ENCODE measurements at places on chromosomes 6 and 20. TPM values are rescaled to one million over a fixed set of nuclear protein-coding genes. Genes with fewer than 3 reads are reported as not detected.

Gene PI16
- not detected for total RNA-seq

Gene CASS4
- 0.21 TPM for total RNA-seq

Gene ITPR3
- total RNA-seq = 67.6 TPM

Gene CNKSR3
- 3.2 TPM for total RNA-seq

Gene GNMT
- total RNA-seq = not detected

Gene TSBP1
- total RNA-seq = not detected

Gene PIGT
- total RNA-seq = 68.6 TPM

Gene C6orf52
- total RNA-seq = 4.6 TPM

Gene BCAS1
- total RNA-seq = 0.46 TPM

Gene DEFB127
- not detected for total RNA-seq

Gene SLC22A3
- 2.2 TPM for total RNA-seq

Gene RHAG
- not detected for total RNA-seq

Gene EEF1A2
- total RNA-seq = 3.2 TPM

Gene SLC35D3
- not detected for total RNA-seq

Gene MCHR2
- not detected for total RNA-seq

Gene ZNF318
- total RNA-seq = 4.4 TPM

Gene C20orf202
- total RNA-seq = 0.05 TPM

Gene CLPSL1
- total RNA-seq = not detected

Gene C6orf58
- total RNA-seq = not detected

Gene LY6G6C
- total RNA-seq = 1.5 TPM

Gene HTR1B
- total RNA-seq = 0.70 TPM

Gene TULP1
- total RNA-seq = not detected

Gene IMPG1
- total RNA-seq = not detected

Gene PLEKHG1
- total RNA-seq = 16.2 TPM

Gene FAM217B
- 6.9 TPM for total RNA-seq

Gene CFAP61
- not detected for total RNA-seq

Gene LTB
- total RNA-seq = 1.5 TPM

Gene IL17F
- not detected for total RNA-seq

Gene CST2
- total RNA-seq = not detected

Gene DIDO1
- total RNA-seq = 29.6 TPM

Gene SNAI1
- not detected for total RNA-seq

Gene SLC52A3
- total RNA-seq = 0.42 TPM

Gene SYTL3
- total RNA-seq = 1.5 TPM

Gene SEL1L2
- not detected for total RNA-seq

Gene LINC00237
- total RNA-seq = not detected

Gene SLC22A16
- not detected for total RNA-seq

Gene ADGRG6
- total RNA-seq = 20.6 TPM

Gene KCNB1
- total RNA-seq = not detected

Gene EEF1E1
- total RNA-seq = 59.9 TPM

Gene PLA2G7
- 0.51 TPM for total RNA-seq

Gene NHSL1
- total RNA-seq = 21.5 TPM

Gene ZBTB12
- 0.46 TPM for total RNA-seq

Gene OARD1
- 14.5 TPM for total RNA-seq

Gene GINS1
- 15.2 TPM for total RNA-seq

Gene DEF6
- 40.5 TPM for total RNA-seq

Gene ZSCAN31
- total RNA-seq = 5.0 TPM

Gene CUL9
- 29.6 TPM for total RNA-seq

Gene WFDC5
- total RNA-seq = 1.2 TPM

Gene FOXS1
- not detected for total RNA-seq
